RKO (cell line): ENCODE measurements at places on chromosomes 5 and 9.
A peak's percentile ranks its signal among the peaks of the same experiment; 100 is the strongest.

DNA sequence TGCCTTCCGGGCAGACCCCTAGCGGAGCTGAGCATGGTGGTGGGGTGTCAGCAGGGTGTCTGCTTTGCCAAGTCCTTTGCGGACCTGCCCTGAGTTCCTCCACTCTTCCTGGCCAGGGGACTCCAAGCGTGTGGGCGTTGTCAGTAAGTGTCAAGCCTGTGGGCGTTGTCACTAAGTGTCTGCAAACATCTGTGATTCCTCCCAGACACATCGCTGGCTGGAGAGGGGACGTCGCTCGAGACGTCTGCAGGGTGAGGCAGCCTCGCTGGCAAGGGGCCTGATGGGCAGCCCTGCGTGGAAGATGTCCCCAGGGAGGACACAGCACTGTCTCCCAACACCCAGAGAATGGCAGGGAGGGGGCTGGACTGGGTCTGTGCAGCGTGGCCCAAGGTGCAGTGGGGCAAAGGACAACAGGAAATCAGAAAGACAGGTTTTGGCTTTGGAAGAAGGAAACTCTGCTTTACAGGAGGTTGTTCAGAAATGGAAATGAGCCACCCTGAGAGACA, 28.8 kb downstream of the ADAMTSL2 start:
- DNase-seq, result no peak

GRCh38 chr5:123710031-123710430, 198.1 kb downstream of the CSNK1G3 start:
- no peak for DNase-seq

DNA sequence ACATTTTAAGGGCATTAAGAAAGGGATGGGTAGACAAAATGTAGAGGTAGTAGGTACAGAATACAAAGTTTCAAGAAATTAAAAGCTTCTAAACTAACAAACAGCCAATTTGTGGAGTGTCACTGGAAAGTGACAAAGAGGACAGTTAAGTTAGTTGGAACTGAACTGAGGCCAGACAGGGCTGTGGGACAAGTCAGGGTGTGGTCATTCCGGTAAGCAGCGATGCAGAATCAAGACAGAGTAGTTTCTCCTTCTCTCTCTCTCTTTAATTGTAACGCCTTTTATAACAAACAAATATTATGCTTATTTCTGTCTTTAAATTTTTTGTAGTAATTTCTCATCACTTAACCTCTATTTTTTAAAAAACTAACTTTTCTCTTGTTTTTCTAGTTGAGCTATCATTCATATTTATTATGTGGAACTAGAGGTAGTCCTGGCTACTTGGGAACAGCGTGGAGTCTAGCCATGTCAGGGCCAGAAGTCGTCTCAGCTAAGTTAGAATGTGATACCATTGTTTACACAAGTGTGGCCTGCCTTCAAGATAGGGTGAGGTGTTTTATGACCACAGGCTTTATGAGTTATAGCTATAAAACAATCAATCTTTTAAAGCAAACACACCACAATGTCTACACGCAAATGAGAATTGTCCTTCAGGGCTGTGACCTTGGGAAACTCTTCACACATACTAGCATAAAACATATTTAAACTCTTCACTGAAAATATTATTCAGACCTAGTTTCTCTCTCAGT, 115.3 kb upstream of the CDKN2B start:
- DNase-seq, result no peak

DNA sequence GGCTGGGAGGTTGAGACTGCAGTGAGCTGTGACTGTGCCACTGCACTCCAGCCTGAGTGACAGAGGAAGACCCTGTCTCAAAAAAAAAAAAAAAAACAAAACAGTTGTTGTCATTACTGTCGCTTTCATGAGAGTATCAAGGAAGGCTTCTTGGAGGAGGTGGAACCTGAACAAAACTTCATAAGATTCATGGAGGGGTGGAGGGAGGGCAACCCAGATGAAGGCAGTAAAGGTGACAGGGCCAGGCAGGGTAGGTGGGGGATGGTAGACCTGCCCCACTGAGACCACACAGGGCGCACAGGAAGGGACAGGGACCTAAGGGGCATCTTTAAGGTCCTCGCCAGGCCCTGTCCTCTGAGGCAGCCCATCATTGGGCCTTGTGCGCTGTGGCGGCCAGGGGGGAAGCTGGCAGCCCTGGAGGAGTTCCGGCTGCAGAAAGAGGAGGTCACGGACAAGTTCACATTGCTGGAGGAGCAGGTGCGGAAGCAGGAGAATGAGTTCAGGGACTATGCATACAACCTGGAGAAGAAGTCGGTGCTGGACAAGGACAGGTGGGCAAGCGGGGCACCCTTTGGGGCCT, 3.5 kb downstream of the CFAP157 start:
- DNase-seq, result no peak

GRCh38 chr5:10704949-10705621, 55.9 kb downstream of the DAP start:
- DNase-seq, result peak; percentile 47

- no peak for DNase-seq
Measured at GRCh38 chr5:107567901-107568671, 102.7 kb downstream of the EFNA5 start.

- no peak for DNase-seq
Measured at GRCh38 chr5:72386639-72387038, 66.5 kb downstream of the PTCD2 start.

DNA sequence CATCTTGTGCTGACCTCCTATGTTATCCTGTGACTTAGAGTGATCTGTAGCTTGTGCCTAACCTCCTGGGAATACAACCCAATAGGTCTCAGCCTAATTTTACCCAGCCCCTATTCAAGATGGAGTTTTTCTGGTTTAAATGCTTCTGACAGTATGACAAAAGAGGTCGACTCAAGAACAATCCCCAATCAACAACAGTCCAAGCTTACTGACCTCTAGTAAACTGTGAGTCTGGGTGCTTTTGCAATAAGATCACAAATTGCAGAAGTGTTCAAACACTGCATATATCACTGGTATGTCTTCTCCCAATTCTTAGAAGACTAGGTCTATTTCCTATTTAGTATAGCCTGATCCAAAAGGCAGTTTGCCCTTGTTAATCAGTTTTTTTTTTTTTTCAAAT, 323.5 kb upstream of the PTGER4 start:
- DNase-seq, result no peak

- peak; percentile 41 for DNase-seq
Measured at GRCh38 chr5:126370796-126371718, 52.2 kb upstream of the GRAMD2B start.

DNA sequence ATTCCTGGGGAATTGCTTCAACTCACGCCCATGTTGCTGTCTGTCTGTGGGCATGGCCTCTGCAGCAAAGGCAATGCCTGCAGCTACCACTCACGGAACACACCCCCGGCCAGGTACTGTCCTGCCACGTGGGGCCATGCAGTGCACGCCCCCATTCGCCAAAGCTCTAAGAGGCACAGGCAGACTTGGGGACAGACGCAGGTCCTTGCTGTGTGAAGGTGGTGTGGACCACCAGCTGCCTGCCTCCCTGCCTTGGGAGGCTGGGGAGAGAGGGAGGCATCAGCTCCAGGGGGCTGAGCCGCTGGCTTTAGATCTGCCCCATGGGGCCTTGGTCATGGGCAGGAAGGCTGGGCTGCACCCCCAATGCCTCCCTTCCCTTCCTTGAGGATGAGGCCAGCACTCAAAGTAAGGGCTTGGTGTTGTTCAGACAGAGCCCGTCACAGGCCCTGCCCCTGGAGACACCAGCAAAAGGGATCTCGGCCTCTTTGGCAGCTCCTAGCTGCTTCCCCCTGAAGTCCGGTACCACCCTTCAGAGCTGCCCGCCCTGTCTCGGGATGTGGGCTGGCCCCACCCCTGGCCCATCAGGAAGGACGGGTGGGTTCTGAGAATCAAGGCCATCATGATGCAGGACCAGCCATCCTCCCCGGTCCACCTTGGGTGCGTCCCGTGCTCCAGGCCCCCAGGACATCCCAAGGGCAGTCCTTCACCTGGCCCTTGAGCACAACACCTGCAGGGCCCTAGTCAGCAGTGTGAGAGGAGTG, 2.3 kb downstream of the GRIN1 start:
- DNase-seq, result no peak

DNA sequence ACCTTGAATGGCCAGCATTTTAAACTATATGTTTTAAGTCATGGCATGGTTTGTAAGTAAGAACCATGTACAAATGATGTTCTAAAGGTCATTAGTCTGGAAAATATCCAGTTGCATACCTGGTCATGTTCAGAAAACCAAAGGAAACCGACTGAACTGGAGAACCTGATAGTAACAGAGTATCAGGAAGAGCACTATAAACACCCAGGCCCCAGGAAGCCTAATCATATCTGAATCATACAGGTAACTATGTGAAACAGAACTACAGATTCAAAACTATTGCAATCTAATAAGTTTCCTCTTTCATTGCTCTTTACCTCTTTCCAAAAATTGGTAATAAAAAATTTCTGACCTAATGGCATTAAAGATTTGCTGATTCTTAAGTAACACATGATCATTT, 500.3 kb downstream of the ARHGEF28 start:
- DNase-seq, result no peak

DNA sequence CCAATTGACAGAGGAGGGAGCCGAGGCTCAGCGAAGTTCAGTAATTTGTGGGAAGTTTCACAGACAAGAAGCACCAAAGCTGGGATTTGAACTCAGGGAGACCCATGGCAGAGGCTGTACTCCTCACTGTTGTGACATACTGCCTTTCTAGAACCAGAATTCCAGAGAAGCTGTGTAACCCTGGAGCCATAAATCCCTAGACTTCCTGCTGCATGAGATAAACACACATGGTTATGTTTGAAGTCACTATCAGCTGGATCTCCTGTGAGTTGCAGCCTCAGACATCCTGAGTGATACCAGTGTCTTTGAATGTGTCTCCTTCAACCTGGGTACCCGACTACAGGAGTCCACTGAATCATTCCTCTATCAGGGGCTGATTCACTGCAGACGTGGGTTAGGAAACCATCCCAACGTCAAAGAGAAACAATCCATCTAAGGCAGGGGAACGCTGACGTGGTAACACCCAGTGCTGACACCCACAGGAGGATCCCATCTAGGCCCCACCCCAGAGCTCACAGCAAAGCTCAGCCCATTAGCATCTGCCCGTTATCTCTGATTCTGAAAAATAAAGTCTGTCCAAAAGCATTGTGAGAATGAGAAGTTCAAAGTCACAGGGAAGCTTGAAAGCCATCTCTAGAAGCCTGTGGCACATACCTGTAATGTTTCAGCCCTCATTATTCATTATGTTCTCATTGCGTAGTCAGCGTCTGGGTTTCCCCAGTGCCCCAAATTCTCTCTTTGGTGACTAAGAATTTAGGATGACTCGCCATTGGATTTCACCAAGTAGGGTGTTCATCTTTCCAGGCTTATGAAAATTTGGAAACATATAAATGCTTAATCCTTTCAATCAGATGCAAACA, 36.3 kb upstream of the BASP1 start:
- peak; percentile 84 for DNase-seq

GRCh38 chr9:6911901-6912638, 154.3 kb downstream of the KDM4C start:
- no peak for DNase-seq

- no peak for DNase-seq
Measured at GRCh38 chr5:115656404-115656803, 30.6 kb upstream of the TMED7 start.

DNA sequence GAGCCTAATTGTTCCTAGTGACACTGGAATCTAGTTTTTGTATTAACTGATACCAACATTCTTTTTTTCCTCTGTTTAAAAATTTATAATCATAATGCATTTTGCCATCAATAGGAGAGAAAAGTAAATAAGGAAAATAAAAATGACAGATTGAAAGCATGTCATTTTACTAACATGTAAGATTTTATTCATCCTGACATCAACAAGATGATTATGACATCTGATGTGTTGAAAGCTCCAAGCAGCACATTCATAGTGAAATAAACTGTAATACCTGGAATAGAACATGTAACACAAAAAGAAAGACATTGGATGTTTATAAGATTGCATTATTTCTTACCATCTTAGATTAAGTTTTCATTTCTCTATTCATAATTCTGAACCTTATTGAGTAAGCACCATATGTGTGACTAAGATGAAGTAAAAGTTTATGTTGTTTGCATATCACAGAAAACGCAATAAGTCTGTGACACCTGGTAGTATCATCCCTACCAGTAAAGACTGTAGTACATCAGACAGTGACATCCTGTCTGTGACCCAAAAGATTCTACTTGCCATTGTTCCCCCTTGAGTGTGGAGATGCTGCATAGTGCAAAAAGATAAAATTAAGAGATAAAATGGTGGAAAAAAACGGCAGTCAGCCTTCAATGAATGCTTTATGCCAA, 225.6 kb downstream of the PCSK5 start:
- DNase-seq, result no peak

DNA sequence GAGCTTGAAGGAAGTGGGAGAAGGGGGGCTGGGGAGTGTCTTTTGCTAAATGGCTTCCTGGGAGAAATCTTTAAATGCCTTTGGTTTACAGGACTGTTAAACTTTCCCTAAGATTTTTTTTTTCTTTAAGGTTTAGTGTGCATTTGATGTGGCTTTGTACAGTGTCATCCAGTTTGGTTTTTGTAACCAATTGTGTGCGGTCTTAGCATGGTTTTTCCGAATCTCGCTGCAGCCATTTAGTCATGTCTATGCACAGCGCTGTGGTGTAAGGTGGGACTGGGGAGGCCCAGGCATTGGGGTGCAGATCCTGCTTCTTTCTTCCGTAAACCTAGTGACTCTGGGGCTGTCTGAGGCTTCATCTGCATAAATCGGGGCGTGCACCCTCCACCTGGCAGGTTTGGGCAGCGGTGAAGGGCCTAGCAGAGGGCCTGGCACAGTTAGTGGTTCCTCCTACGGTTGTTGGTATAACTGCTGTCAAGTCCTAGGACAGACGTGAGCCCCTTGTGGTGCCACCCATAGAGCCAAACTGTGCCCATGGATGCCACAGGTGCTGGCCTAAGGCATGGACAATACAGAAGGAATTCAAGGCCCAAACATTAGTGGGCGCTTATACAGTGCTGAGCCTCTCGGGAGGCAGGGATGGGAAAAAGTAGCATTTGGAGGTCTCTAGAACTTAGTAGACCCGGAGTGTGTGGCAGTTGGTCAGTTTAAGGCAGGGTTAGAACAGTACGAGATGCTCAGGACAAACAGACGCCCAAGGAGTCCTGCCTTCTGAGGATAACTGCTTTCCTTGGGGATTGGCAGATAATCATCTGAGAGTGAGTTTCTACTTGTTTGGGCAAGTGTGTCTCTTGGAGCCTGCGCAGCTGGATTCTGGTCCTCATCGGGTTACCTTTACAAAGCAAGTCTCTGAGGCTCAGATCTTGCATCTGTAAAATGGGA, 1.5 kb downstream of the PRRC2B start:
- peak; percentile 71 for DNase-seq

DNA sequence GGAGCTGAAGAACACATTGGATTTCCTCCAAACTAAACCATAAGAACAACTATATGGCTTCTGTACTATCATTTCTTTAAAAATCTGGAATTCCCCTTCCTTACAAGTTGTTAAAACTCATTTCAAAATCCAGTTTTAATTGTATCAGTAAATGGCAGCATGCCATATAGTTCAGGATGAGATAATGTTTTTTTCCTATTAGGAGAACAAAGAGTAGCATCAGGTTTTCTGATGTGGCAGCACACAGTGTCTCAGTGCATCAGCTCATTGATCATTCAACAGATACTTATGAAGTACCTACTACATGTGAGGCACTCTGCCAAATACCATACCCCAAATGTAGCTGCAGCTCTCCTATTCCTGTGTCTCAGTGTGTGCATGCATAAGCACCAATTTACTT, 161.1 kb downstream of the EPB41L4A start:
- no peak for DNase-seq
